NAMALWA (cell line): ENCODE measurements at places on chromosomes 16 and 17.

DNA sequence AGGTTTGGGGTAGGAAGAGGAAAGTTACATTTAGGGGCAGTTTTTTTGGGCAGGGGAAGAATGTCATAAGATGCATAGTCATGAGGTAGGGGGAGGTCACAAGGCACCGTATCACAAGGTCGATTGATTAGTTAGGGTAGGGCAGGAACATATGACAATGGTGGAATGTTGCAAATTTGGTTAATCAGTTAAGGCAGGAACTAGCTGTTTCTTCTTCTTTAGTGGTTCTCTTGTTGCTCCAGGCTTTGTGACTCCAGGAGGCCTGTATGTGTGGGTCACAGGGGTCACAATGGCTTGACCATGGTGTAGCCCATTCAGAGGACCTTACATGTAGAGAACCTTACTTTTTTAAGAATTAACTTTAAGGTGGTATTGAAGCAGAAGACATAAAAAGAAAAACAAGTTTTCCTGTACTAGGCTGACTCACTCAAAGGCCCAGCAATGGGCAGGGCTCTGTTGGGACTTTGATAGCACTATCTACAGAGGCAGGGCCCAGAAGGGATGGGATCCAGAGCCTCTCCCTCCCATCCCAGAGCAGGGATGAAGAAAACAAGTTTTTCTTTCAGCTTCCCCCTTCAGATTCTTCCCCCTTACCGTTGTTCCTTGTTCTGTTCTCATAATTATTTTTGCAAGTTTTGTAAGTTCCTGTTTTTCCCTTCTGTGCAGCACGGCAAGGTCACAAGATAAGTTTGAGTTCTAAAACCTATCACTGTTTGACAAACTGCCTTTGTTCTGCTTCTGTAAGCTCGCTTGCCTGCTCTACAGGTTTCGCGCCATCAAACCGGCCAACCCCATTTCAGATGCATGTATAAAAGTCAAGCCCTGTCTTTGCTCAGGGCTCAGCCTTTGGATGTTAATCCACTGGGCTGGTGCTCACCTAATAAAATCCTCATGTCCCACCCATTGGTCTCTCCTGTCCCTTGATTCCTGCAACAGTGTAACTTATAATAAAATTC lies 45.8 kb upstream of the ATF7IP2 start:
- no peak for DNase-seq

DNA sequence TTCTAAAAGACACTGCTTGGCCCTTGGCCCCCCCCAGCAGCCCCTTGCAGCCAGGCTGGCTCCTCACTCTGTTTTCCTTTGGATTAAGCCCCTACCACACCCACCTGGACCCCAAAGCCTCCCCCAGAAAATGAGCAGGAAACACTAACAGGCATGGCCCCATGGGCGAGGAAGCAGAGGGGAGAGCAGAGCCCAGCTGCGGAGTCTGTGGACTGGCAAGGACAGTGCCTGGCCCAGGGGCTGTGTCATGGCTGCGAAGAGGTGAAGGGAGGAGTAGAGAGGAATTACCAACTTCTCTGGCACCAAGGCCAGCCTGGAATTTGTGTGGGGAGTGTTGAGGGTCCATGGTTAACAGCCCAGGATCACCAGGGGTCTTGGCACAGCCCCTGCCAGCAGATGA lies 47.4 kb downstream of the MRC2 start:
- no peak for DNase-seq

DNA sequence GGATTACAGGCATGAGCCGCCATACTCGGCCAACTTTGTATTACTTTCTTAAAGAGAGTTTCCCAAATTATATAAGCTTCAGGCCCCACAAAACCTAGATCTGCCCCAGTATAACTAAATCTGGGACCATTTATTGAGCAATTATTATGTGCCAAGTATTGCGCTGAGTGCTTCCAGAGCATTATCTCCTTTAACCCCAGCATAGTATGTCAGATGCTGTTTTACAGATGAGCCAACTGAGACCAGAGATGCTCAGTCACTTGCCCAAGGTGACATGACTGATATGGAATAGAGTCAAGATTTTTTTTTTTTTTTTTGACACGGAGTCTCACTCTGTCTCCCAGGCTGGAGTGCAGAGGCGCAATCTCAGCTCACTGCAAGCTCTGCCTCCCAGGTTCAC lies 1.9 kb upstream of the ERBB2 start:
- DNase-seq: no peak

DNA sequence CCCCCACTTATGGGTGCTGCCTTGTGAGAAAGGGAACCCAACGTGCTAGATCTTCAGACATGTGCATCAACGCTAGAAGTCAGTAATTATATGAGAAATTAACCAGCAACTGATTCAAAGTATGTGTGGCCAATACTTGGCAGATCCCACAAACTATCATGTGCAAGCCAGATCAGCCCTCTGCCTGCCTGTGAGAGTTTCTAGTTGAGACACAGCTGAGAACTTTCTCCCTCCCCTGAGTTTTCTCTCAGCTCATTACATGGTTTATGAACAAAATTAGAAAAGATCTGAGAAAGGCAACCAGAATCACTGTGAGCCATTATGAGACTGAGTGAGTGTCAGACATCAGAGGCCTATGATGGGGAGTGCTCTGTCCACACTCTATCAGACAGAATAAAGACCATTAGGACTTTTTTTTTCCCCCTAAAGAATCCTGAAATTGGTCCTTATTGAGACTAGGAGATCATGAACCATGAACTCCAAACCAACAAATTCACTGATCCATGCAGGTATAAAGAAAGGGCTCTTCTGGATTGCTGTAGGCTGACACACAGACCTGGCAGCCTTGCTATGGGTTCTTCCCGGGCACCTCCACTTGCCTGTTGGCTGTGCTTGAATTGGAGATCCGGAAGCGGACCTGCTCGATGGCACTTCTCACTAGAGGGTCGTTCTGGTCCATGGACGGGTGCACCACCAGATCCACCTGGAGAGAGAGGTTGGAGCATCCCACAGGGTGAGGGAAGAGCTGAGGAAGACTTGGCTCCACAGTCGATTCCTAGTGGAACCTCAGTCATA lies 51.5 kb downstream of the GTF3C1 start:
- no peak for DNase-seq

DNA sequence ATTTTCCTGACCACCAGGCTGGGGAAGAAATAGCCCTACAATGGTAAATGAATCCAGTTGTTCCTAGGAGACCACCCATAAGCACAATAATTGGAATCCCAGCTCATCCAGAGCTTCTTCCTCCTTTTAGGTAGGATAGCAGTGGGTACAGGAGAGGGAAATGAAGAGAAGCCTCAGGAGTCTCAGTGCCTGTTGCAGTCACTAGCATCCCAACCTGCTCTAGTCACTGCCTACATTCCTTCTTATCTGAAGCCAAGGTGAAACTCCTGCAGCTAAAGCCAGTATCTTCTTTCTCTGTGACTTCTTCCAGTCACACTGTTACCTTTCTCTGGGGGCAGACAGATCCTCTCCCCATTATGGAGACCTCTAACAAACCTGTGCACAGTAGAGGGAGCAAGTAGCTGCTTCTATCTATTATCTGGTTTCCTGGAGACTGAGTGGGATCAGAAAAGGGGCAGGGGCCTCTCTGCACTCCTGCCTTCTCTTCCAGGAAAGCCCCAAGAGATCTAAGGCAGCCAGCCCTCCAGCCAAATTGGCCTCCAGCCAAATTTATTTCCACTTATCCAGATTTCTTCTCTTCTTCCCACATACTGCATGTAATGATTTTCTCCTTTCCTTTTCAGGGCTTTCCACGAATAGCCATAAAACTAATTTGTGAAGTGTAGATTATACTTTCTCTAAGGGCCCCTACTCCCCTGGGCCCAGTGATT lies 85.5 kb downstream of the SSH2 start:
- DNase-seq: no peak

GRCh38 chr16:12146966-12147365 lies 170.4 kb downstream of the SNX29 start:
- peak; percentile 97 for DNase-seq

DNA sequence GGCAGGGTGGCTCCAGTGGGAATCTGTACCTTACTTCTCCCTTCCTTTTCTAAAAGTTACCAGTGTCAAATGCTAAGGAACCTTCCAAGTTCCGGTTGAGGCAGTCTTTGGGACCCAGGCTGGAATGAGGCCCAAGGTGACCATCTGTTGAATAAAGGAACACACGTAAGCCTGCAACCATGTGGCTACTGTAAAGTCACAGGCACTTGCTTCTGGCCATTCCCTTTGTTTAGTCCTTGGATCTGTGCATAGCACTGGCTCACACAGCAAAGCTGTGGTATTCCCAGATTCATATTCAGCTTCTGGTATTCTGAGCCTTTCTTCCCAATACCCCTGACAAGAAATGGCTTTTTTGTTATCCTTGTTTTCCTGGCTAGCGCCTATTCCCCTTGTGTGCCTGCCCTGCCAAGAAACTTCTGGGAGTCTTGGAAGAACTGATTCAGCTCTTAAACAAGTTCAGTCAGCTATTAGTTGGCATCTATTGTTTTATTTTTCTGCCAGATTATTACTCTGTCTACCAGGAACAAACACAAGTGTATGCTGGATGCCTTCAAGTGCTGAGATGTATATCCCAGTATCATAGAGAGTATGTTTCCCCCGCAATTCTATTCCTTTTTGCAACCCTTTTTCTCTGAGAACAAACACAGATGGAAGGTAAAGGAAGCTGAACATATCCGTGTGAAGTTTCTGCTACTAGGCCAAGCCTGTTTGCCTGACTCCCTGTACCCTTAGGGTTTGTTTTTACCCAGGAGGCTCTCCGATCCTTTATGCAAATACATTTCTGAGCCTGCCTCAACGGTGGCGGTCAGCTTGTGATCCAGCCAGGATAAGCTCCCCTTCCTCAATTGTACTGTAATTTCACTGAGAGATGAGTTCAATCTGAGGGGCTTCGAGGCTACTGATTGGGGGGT lies 13.2 kb downstream of the TMEM238L start:
- no peak for DNase-seq

- DNase-seq: no peak
Measured at GRCh38 chr16:89442990-89443726, 47.2 kb downstream of the ANKRD11 start.

- no peak for DNase-seq
Measured at GRCh38 chr17:69960755-69961154, 114.3 kb upstream of the KCNJ16 start.

DNA sequence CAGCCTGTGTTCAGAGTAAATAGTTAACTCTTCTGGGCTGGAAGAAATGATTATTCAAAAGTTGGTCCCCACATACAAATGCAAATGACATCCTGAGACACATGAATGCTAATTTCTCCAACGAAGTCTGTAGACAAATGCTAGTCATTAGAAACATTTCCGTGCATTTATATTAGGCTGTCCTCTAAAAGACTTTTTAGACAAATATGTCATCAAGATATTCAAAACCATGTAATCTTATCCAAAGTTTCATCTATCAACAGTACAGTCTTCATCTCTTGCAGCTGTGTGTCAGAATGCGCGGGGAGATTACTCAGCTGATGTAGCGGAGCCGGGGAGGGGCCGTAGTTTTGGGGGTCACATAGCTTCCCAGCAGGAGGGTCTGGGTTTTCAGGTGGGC lies 33.8 kb upstream of the MAF start:
- no peak for DNase-seq

DNA sequence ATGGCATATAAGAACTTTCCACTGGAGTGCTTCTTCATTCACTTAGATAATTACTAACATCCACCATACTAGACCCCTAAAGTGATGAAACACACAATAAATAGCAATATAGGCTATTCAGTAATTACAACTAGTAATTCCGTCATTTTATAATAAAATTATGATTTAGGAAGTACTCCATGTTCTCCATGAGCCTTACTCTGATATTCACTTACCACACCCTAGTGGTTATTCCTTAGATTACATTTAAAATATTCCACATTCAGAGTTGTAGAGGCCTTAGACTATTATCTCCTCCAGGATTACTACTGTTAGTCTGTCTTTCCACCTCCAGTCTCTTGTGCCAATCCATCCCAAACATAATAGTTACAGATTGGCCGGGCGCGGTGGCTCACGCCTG lies 62.4 kb downstream of the STH start:
- peak; percentile 22 for DNase-seq

- DNase-seq: no peak
Measured at GRCh38 chr17:80362428-80363119, 52.4 kb upstream of the ENDOV start.
